Stimulated activated CD8-positive, alpha-beta memory T cell treated with anti-CD3 and anti-CD28 coated beads, Interleukin-7, amount 100 ng/mL, for 4 hours (primary cell): ENCODE measurements at places on chromosomes 7 and 10.

DNA sequence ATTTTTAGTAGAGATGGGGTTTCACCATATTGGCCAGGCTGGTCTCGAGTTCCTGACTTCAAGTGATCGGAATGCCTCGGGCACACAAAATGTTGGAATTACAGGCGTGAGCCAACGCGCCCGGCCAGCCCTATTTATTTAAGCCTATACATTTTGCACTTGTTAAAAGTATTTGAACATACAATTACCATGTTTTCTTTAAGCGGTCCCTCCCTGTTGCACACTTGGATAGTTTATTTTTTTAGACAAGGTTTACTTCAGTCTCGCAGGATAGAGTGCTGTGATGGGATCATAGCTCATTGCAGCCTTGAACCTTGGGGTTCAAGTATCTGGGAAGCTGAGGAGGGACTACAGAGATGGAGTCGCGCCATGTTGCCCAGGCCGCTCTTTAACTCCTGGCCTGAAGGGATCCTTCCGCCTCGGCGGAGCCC lies 35.7 kb upstream of the SRRM3 start:
- DNase-seq, result no peak

- no peak for DNase-seq
These were observed 52.8 kb upstream of the EEPD1 start for GRCh38 chr7:36100226-36100625.

GRCh38 chr10:28709001-28709710 lies 31.8 kb downstream of the BAMBI start:
- DNase-seq, result no peak

DNA sequence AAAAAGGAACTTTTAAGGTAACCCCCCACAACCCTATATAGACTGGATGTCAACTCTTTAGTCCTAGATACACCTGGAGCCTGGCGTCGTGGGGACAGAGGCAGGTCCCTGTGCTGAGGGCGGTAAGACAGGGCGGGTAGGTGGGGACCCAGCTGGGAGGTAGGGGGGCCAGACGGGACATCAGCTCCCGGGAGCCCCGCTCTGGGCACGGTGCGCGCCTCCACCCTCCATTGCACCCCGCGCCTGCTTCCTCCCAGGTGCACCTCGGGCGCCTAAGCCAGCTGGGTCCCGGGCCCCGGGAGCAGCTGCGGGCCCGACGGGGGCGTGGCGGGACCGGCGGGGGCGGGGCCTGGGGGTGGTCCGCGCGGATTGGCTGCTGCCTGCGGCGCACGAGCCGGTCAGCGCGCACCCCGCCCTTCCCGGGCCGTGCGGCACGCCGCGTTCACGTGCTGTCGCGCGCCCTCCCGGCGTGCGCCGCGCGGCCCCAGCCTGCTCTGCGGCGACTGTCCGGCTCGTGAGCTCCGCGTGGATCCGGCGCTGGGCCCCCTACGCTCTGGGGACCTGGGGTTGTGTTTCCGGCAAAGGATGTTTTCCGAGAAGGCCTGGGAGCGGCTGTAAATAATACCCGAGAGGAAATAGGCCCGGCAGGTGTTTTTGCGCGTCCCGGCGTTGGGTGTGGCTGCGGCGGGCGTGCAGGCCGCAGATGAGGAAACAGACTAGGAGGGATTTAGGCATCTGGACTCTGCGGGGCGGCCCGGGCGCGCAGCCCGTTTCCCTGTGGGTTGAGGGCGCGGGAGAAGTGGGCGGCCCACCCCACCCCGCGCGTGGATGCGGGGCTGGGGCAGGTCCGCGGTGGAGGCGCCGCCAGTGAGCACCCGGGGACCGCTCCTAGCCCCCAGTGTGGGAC lies 39.1 kb upstream of the PFKFB3 start:
- DNase-seq, result peak; percentile 75

- no peak for DNase-seq
These were observed 141.7 kb upstream of the PFKP start for GRCh38 chr10:2925631-2926030.

DNA sequence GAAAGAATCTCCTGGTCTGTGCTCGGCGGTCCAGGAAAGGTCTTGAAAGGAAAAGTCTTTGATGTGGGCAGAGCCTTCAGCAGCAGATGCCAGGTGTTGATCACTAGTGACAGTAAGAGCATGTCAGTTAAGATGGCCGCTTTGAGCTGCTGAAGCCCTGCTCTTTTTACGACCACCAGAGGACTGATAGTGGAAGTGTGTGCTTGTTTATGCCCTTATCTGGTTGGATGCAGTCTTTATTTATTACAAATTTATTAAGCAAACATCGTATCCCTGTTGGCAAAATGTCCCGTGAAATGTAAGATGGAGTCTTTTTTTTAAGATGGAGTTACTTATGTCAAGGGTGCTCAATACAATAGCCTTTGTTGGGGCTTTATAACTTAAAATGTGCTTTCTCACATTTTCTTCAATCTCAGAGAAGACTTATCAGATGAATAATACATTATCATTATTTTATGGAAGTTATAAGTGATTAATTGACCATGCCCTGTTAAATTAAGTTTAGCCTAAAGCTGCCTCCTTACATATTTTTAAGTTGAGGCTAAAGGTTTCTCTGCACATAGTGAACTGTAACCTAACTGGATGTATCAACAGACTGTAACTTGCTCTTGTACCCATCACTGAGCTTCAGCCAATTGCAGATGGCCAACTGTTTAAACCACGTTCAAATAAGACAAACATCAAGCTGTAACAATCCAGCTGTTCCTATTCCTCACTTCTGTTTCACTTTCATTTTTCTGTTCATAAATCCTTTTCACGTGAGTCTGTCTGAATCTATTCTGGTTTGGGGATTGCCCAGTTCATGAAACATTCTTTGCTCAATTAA lies 97.4 kb upstream of the PIK3CG start:
- no peak for DNase-seq

GRCh38 chr7:7264306-7265040 lies 82.1 kb downstream of the C1GALT1 start:
- no peak for DNase-seq

DNA sequence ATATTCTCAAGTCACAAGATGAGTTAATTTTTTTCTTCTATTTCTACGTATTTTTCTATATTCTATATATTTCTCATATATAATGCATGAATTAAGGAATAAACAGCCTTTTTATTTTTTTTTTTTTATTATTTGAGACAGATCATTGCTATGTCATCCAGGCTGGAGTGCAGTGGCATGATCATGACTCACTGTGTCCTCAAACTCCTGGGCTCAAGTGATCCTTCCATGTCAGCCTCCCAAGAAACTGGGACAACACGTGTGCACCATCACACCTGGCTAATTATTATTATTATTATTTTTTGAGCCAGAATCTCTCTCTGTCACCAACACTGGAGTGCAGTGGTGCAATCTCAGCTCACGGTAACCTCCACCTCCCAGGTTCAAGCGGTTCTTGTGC lies 1.5 kb downstream of the CLDN12 start:
- no peak for DNase-seq

- no peak for DNase-seq
These were observed 48.5 kb downstream of the SMKR1 start for GRCh38 chr7:129550693-129551360.

DNA sequence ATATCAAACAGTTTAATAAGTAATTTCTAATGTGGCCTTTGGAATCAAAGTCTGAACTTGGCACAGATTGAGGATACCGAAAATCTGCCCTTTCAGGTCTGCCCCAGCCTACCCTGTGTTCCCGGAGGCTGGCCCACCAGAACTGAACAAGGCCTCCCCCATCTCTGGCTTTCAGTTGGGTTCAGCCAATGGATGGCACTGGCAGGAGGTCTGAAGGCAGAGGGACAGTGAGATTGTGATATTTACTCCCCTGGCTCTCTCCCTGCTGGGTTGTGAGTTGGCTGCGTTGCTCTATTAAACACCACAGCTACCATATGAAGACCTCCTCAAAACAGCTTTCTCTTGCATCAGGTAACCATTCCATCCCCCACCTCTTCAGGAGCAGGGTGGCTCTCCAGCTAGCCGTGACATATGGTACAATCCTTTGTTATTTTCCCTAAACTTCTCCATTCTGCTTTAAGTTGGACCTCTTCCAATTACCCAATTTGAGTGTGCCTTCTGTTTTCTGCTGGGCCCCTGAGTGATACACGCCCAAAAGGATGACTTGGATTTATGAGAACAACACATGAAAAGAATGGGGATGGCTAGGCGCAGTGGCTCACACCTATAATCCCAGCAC lies 28.1 kb downstream of the DNMBP start:
- no peak for DNase-seq

DNA sequence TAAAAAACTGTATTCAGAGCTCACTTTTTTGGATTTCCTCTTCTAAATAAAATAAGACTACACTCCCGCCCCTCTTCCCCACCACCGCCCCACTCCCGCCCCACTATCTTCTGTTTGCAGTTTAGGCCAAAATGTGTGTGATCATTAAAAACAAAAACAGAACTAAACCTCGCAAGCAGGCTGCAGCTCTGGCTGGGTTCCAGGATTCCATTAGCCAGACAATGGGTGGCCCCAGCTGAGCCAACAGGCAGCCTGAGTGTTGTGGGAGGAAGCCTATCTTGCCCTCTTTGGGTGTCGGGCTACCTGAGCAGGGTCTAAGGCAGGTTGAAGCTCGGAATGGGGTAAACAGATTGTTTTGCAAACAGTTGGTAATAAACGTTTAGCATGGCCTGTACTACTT lies 41.7 kb downstream of the ARL4A start:
- no peak for DNase-seq

DNA sequence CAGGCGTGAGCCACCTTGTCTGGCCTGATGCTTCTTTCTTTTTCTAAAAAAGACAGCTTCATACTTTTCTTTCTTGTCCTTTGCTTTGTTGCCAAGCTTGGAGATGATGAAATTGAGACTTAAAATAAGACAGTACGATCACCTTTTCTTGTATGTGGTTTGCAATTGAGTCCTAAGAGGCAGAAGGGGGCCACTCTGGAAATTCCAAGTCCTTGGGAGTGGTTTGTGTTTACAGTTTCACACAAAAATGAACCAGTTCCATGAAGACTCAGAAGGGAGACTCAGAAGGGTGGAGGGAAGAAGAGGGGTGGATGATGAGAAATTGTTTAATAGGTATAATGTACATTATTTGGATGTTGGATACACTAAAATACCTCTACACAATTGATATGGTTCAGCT lies 70.7 kb upstream of the TNS3 start:
- no peak for DNase-seq

- DNase-seq, result no peak
These were observed 742.1 kb downstream of the CNTNAP2 start for GRCh38 chr7:146858690-146859089.

DNA sequence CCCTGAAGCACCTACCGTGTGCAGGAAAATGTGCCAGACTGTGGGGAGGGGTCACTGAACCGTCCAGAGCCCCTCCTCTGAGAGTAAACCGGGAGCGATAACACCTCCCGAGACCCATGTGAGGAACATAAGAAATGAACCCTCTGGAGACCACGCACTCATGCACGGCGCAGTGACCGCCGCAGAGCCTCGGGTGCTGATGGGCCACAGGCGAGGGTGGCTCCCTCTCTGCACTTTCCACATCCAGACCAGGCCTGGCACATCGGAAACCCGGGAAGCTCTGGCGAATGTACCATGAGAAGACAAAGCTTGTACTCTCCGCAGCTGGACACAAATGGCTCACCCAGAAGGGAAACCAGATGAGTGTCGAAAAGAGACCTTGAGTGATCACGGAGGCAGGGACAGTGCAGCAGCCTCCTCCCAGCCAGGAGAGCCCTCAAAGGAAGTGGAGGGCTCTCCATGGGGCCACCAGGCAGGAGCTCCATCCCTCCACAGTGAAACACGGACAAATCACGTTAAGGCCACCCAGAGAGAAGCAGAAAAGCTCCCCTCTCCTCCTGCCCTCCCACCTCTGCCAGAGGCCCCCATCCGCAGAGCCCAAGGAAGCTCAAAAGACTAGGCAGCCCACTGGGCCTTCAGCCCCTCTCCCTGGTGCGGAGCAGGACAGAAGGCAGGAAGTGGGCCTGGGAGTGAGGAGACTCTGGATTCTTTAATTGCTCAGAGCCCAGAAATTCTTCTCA lies 178.1 kb upstream of the PPP2R2D start:
- no peak for DNase-seq

GRCh38 chr10:76921383-76922010 lies 716.1 kb downstream of the KCNMA1 start:
- DNase-seq, result no peak

DNA sequence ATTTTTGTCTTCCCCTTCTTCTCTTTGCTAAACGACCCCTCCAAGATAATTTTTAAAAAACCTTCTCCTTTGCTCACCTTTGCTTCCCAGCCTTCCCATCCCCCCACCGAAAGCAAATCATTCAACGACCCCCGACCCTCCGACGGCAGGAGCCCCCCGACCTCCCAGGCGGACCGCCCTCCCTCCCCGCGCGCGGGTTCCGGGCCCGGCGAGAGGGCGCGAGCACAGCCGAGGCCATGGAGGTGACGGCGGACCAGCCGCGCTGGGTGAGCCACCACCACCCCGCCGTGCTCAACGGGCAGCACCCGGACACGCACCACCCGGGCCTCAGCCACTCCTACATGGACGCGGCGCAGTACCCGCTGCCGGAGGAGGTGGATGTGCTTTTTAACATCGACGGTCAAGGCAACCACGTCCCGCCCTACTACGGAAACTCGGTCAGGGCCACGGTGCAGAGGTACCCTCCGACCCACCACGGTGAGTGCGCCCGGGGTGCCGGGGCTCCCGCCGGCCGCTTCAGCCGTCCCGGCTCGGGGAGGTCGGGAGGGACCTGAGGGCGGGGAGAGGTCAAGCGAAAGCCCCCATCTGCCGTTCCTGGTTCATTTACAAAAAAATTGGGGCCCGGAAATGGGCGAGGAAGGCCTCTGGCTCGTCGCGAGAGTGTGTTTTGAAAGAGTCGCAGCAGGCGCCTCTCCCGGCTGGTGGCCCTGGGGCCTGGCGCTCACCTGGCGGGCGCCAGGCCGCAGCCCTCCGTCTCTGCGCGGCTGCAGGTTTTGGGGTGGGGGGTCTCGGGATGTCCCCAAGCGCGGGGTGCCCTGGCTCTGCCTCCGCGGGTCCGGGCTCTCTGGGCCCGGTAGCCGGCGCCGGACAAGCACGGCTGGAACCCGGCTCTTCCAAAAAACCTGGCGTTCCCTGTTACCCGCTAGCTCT lies 1.2 kb downstream of the GATA3 start:
- DNase-seq, result no peak

- no peak for DNase-seq
These were observed 7.3 kb upstream of the GRIFIN start for GRCh38 chr7:2483494-2483893.
